ENCODE measurements at places on chromosomes 16 and 17.

DNA sequence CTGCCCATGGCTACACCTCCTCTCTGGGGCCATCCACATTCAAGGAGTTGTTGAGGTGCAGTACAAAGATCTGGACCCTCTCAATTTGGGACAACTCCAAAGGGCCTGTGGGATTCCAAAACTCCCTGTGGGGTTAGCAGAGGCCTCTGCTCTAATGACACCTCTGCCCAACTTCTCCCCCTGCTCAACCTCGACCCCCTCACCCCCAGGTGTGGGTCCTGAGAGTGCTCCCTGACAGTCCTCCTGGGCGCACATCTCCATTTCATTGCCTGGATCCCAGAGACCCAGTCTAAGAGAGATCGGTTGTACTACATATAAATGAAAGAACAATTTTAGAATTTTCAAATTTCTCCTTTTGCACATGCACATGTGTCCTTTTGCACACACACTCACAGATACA, 73.0 kb upstream of the NKD1 start:
- DNase-seq: no peak

- no peak for DNase-seq
These were observed 12.6 kb downstream of the PHB1 start for GRCh38 chr17:49401971-49402611.

DNA sequence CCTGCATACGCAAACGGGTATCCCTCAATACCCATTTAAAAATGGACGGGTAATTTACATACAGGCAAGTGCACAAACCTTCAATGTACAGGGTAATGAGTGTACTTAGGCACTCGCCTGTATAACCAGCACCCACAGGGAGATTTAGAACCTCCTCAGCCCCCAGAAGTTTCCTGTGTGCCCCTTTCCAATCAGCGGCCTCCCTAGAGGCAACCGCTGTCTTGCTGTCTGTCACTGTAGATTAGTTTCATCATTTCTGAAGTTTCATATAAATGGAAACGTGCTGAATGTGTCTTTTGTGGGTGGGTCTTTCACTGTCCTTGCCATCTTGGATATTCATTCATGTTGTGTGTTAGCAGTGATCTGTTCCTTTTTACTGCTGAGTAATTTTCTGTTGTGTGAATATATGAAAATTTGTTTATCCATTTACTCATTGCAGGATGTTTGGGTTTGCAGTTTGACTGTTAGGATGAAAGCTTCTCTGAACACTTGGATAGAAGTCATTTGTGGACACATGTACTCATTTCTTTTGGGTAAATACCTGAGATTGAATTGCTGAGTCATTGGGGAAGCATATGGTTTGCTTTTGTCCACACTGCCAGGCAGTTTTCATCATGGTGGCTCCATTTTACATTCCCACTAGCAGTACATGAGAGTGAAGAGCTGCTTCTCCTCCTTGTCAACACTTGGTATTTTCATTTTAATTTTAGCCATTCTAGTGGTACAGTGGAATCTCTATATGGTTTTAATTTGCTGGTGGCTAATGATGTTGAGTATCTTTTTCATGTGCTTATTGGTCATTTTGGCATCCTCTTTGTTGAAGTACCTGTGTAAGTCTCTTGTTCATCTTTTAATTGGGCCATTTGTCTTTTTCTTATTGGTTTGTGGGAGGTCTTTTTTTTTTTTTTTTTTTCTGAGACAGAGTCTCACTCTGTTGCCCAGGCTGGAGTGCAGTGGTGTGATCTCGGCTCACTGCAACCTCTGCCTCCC, 2.1 kb upstream of the ADCY7 start:
- DNase-seq: no peak

DNA sequence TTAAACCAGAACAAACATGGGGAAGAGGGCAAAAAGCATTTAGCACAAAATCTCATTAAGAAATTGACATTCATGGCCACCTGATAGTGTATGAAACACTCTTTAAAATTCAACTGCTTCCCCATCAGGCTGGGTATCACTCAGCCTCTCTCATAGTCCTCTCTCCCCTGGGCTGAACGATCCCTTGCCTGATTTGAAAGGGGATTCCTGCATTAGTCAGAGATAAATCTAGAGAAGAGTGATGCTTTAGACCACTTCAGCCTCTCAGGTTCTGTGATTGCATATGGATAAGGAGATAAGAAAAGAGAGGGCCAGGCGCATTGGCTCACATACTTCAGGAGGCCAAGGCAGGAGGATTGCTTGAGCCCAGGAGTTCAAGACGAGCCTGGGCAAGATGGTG, 280.0 kb downstream of the SOX9 start:
- DNase-seq: no peak

DNA sequence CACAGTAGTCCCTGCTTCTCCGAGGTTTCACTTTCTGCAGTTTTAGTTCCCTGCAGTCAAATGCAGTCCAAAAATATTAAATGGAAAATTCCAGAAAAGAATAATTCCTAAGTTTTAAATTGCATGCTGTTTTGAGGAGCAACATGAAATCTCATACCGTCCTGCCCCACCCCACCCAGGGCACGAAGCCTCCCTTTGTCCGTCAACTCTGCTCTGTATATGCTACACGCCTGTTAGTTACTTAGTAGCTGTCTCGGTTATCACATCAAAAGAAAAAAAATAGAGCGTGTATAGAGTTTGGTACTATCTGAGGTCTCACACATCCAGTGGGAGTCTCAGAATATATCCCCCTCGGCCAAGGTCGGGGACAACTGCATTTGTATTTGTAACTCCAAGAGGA, 129.4 kb upstream of the NOL11 start:
- no peak for DNase-seq

- no peak for DNase-seq
These were observed 773 bp downstream of the BLTP2 start for GRCh38 chr17:28643983-28644786.

- no peak for DNase-seq
These were observed 179.9 kb downstream of the SEC14L1 start for GRCh38 chr17:77320485-77321256.

GRCh38 chr17:8859027-8859803, 8.3 kb downstream of the PIK3R6 start:
- DNase-seq: no peak

GRCh38 chr16:8849411-8850011, 19.3 kb downstream of the CARHSP1 start:
- no peak for DNase-seq

GRCh38 chr17:43377056-43377810, 21.6 kb upstream of the ARL4D start:
- no peak for DNase-seq

DNA sequence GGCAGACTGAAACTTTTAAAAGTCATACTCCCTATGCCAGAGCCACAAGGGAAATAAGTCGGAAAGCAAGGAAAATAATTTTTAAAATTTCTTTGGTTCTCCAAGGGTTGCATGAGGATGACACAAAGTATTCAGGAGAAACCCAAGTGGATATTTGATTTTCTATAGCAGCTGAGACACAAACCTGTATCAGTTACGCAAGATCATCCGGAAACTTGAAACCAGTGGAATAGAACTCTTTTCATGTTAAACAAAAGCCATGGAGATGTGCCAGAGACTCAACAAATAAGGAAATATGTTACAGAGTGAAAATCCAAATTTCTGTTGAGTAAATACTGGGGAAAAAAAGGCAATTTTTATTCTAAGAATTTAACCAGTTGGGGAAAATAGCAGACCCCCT, 294.7 kb downstream of the KIF2B start:
- DNase-seq: no peak

DNA sequence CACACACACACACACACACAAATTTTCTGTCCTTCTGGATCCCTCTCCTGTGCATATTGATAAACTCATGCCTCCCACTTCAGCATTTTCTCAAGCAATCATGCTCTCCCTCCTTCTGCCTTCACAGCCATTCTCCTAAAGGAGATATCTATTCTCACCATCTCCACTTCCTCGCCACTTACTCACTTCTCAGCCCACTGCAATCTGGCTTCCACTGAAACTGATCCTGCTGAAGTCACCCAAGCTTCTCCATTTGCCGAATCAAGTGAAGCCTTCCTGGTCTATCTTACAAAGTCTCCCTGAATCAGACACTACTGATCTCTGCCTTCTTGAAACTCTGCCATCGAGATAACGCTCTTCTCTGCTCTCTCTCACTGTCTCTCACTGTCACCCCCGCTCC, 54.0 kb upstream of the GNAO1 start:
- DNase-seq: no peak

DNA sequence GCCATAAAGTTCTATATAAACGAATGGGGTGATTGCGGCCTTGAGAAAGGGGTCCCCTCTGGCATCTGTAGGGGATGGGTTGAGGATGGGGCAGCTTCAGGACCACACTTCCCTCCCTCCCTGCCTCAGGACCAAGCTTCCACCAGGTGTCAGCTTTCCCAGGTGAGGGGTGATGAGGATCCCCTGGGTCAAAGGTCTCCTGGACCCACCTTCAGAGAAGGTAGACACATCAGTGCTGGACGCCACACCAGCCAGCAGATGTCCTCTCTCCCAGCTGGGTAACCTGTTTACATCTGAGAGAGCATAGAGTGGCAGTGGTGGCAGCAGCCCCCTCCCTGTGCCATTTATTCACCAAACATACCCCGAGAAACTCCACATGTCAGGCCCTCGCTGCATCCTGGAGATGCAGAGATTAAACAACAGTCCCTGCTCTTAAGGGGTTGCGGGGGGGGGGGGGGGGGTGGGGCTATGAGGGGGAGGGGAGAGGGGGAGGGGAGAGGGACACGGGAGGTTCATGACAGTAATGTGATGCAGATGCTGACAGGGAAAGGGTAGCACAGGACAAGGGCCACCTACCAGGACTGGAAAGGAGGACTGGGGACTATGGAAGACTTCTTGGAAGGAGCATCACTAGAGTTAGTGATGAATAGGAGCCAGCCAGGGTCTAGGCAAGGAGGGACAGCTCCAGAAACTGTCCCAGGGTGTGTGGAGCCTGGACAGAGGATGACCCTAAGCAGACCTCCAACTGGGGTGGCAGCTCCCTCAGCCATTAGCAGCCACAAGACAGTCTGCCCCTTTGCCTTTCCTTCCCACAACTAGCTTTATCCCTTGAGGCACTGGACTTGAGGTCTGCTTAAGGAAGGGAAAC, 5.0 kb downstream of the PROCA1 start:
- DNase-seq: no peak

- DNase-seq: no peak
These were observed 60.2 kb downstream of the CMC2 start for GRCh38 chr16:80946481-80946880.

DNA sequence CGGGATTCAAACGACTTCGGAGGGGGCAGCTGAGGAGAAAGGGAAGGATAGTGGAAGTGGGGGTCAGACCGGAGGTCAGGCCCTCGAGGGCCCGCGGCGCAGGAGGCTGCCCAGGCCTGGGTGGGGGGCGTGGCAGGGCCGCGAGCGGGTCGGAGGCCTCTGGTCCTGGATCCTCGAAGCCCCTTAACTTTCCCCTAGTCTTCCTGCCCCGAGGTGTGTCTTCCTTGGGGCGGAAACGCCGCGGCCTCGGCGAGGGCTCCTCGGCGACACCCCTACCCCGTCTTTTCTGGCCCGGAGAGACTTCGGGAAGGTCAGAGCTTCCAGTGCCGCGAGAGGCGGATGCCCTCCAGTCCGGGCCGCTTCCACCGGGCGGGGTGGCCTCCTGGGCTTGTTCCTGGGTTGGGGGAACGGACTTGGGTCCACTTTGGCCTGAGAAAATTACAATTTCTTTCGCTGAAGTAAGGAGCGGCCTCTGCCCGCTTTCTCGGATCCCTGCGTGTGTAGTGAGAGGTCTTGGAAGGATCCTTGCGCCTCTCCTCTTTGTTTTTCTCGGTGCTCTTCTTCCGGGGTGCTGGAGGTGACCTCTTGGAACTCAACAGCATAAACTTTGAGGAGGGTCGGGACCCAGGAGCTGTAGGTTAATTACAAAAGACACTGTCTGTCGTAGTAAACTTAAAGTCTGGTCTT, 491 bp downstream of the IST1 start:
- no peak for DNase-seq

- no peak for DNase-seq
These were observed 417.8 kb upstream of the CCL2 start for GRCh38 chr17:33837281-33837680.
